AG04450 (cell line): ENCODE measurements at places on chromosomes 5 and 9. TPM values are rescaled to one million over a fixed set of nuclear protein-coding genes. Genes with fewer than 3 reads are reported as not detected.

- DNase-seq: no peak
These were observed 10.5 kb upstream of the PLEKHG4B start for GRCh38 chr5:81391-82021.

GRCh38 chr9:119027901-119028699, 341.1 kb downstream of the BRINP1 start:
- no peak for DNase-seq

LCN15 gene
- polyA plus RNA-seq: not detected in 2 replicates

NUDT12 gene
- 8.1 and 12.3 TPM in 2 replicates for polyA plus RNA-seq

FAM13B gene
- 19.0 and 25.0 TPM in 2 replicates for polyA plus RNA-seq

KLF9 gene
- 13.2 and 14.9 TPM in 2 replicates for polyA plus RNA-seq

DNA sequence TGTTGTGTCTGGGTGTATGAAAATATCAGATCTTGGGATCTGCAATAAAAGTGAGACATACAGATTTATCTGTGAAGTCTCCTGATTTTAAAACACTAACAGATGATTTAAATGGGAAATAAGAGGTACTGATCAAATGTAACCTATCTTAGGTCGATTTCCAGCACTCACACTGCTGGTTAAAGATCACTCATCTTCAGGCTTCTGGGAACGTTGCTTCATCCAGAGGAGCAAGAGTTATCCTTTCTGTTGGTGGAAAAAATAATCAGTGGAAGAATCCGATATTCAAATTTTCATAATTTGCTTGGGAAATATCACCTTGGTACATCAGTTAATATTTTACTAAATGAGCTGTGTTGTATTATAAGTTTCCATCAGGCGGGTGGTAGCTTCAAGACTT, 876.8 kb upstream of the WWC1 start:
- DNase-seq: no peak
